A549 treated with AZD2906 at 1 μM for 4 hours (cell line): ENCODE measurements at places on chromosomes 4 and X. TPM values are rescaled to one million over a fixed set of nuclear protein-coding genes. Genes with fewer than 3 reads are reported as not detected.

The OTC gene
- total RNA-seq: not detected in 5 replicates

The SLC9B2 gene
- total RNA-seq: 6.1 to 9.4 TPM (median 6.9 TPM) in 5 replicates

The SLIT2 gene
- total RNA-seq: 0.02 to 0.03 TPM (median 0.03 TPM) in 3 of 5 replicates, not detected in the others

The FAM236B gene
- total RNA-seq: not detected in 5 replicates

The GPRIN3 gene
- total RNA-seq: 1.1 to 1.9 TPM (median 1.7 TPM) in 5 replicates

The ACE2 gene
- total RNA-seq: not detected in 5 replicates

The HS3ST1 gene
- 0.30 to 0.98 TPM (median 0.46 TPM) in 5 replicates for total RNA-seq

The DCAF12L2 gene
- 0.06 to 0.10 TPM (median 0.08 TPM) in 5 replicates for total RNA-seq

The BEX2 gene
- 8.7 to 11.6 TPM (median 10.6 TPM) in 5 replicates for total RNA-seq

The CT45A2 gene
- total RNA-seq: not detected in 5 replicates

The SOD3 gene
- total RNA-seq: 0.08 TPM in 1 of 5 replicates, not detected in the others

The DAPP1 gene
- total RNA-seq: not detected in 5 replicates

The TRIM60 gene
- total RNA-seq: not detected in 5 replicates

The NOX1 gene
- total RNA-seq: 0.06 to 0.18 TPM (median 0.10 TPM) in 3 of 5 replicates, not detected in the others

The SSX2 gene
- total RNA-seq: not detected in 5 replicates

The SERTM2 gene
- total RNA-seq: not detected in 5 replicates

The TMEM150C gene
- 0.87 to 1.2 TPM (median 0.98 TPM) in 5 replicates for total RNA-seq
